ENCODE measurements at places on chromosomes 5 and 9.
A peak's percentile ranks its signal among the peaks of the same experiment; 100 is the strongest.

GRCh38 chr9:123353041-123353440, 3.0 kb upstream of the CRB2 start:
- DNase-seq: no peak

DNA sequence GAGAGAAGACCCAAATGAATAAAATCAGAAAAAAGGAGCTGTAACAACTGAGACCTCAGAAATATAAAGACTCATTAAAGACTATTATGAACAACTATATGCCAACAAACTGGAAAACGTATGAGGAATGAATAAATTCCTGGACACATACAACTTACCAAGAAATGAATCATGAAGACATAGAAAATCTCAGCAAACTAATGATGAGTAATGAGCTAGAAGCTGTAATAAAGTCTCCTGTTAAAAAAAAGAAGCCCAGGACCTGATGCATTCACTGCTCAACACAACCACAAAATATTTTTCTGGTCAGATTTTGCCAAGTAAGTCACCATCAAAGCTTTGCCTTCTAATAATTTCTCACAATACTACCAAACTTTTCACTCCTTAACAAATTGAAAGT, 666.7 kb downstream of the LRRC70 start:
- no peak for DNase-seq

- DNase-seq: no peak
Measured at GRCh38 chr9:5499889-5500398, 10.4 kb upstream of the PDCD1LG2 start.

- peak; percentile 78 for DNase-seq
Measured at GRCh38 chr5:56480705-56481427, 247.7 kb upstream of the ANKRD55 start.

- peak; percentile 91 for DNase-seq
Measured at GRCh38 chr9:37464426-37465248, 613 bp downstream of the ZBTB5 start.

DNA sequence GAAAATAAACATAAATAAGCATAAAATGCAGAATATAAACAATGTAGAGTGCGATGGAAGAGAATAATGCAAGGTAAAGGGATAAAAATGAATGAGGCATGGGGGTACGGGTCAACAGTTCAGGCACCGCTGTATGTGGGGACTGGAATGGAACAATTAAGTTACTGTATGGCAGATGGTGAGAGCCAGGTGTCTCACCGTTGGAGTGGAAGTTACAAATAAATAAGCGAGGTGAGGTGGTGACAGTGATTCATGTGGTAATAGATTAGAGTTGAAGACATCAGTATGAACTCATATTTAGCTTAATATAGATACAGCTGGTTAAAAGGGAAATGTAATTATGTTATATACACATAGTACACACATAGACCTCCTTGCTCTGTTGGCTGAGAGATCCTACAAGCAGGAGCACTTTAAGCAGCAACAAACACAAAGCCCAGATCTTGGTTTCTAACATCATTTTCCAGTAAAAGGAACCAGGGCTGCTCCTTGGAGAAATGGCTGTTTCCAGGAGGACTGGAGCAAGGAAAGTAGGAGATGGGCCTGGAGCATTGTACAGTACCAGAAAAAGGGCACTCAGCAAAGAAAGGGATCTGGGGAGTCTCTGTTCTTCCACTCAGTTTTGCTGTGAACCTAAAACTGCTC, 2.4 kb upstream of the OMD start:
- no peak for DNase-seq

GRCh38 chr9:7075154-7075553, 317.4 kb downstream of the KDM4C start:
- no peak for DNase-seq

DNA sequence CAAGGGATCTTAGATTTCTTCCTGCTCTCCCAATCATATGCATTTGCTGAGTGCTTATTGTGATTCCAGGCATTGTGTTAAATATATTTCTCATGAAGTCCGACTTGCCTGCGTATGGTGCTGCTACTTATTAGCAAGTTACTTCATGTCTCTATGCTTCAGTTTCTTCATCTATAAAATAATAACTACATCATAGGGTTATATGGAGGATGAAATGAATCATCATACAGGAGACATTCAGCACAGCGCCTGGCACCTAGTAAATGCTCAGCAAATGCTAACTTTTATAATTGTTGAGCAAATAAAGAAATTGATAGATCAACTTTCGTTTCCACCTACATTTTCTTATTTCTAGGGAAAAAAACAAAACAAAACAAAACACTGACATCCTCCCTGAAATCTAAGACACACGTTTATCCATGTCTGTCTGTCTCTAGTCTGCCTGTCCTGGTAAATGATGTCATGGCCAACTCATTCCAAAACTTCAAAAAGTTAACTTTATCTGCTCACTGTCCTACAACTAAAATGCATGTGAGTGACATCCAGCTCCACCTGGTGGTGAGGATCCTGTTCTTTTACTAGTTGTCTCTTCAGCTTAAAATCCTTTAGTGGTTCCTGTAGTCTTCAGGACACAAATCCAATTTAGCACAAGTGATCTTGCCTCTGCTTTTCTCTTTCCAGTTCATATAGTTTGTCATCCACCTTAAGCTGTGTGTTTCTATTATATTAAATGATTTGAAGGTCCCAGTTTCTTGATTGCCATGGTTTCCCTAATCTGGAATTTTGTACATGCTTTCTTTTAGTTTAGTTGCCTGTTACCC, 27.7 kb downstream of the PPP3R2 start:
- DNase-seq: no peak

DNA sequence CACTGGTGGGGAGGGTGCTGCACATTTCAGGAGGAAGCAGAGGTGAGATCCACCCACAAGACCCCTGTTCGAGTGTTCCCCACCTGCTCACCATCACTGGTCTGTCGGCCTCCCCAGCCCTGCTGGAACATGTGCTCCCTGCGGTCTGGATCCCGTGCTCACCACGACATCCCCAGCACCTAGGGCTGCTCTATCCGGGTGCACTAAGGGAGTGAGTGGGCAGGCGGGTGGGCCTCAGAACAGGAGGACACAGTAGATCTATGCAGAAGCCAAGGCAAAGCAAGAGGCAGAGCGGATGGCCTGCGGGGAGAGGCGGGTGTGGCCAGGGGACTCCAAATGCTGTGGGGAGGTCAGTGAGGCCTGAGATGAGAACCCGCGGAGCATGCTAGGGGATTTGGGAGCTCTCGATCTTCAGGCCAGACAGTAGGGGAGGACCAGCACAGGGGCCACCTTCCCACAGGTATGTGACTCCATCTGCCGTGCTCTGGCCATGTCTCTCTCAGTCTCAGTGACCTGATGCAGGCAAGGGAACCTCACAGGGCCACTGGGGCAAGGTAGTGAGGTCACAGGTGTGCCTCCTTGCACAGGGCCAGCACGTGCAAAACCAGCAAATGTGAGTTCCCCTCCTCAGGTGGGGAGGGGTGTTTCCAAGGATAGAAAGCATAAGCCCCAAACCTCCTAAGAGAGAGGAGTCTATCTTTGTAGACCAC, 134.2 kb downstream of the ZNF354C start:
- peak; percentile 58 for DNase-seq
